Fibroblast of skin of back (primary cell): ENCODE measurements at places on chromosomes 2 and 18.

- DNase-seq, result no peak
Measured at GRCh38 chr2:61356261-61356957, 114.5 kb downstream of the USP34 start.

DNA sequence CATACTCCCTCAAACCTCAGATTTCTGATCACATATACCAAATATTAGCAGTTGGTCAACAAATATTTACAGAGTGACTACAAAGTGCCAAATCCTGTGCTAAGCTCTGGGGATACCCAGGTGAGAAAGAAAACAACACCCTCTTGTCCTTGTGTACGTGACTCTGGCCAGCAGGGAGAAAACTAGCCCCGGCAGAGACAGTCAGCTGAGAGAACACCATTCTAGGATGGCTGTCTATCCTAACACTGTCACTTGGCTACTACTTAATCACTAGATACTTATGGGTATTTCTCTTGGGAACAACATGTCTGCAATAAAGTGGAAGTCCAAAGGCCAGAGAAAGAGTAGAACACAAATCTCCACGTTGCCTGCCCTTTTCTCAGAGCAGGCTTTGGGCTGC lies 57.9 kb upstream of the CD226 start:
- no peak for DNase-seq

DNA sequence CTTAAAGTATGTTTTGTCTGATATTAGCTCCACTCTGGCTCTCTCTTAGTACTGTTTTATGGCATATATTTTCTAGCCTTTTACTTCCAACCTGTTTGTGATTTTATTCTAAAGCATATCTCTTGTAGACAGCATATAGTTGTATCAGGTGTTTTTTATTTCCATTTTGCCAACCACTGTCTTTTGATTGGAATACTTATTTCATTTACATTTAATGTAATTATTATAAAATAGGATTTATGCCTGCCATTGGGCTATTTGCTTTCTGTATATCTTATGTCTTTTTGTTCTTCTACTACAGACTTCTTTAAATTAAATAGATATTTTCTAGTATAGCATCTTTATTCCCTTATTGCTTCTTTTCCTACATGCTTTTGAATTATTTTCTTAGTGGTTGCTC lies 67.3 kb downstream of the LRRC30 start:
- DNase-seq, result no peak

- peak; percentile 95 for DNase-seq
Measured at GRCh38 chr2:3518496-3519254, 656 bp downstream of the ADI1 start.

- DNase-seq, result peak; percentile 46
Measured at GRCh38 chr2:21317131-21317530, 193.4 kb downstream of the TDRD15 start.

GRCh38 chr2:119252186-119253113 lies 28.8 kb downstream of the STEAP3 start:
- peak; percentile 98 for DNase-seq
